Karpas-422 (cell line): ENCODE measurements at places on chromosomes 1 and 21. TPM values are rescaled to one million over a fixed set of nuclear protein-coding genes. Genes with fewer than 3 reads are reported as not detected.

GRCh38 chr1:210448297-210448892 lies 119.7 kb downstream of the HHAT start:
- peak; percentile 80 for DNase-seq

- no peak for DNase-seq
These were observed 13.3 kb downstream of the KIF26B start for GRCh38 chr1:245168086-245168485.

GRCh38 chr1:201376464-201377374 lies 761 bp downstream of the TNNT2 start:
- peak; percentile 73 for DNase-seq

DNA sequence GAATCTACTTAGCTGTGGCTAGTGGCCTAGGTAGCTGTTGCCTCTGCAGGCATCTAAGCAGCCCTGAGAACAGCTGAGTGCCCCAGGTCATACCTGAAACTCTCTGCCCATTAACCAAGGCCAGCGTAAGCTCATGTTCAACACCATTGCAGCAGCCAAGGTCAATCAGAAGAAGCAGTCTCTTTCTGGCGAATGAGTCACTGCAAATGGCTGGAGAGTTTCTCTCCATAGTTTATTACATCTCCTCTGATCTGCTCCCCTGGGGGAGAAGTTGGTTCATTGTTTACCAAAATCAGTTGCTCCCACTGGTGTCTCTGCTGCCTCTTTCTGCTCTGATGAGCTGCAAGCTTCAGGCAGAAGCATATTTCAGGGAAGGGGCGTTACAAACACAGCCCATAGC lies 6.9 kb upstream of the BCL9 start:
- DNase-seq: no peak

- peak; percentile 73 for DNase-seq
These were observed 190.1 kb downstream of the HLX start for GRCh38 chr1:221069178-221069903.

GRCh38 chr1:245648749-245649522 lies 494.2 kb downstream of the KIF26B start:
- DNase-seq: peak; percentile 76

DNA sequence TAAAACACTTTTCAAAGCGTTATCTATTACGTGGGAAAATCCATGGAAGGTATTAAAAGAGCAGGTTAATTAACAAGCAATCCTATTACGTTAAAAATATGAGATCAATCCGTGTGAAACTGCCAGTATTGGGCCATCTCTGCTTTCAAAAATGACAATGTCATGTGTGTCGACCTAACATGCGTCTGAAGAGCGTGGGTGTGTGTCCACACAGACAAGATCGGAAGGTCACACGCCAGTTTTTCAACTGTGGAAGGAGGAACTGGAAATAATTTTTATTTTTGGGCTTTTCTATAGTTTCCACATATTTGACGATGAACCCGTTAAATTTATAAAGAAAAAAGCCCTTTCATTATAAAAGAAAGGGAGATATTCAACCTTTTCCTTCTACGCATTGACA lies 17.6 kb upstream of the ALDH4A1 start:
- DNase-seq: no peak

- DNase-seq: no peak
These were observed 3.1 kb downstream of the PTGFRN start for GRCh38 chr1:116912846-116913245.

- no peak for DNase-seq
These were observed 190.2 kb upstream of the ADAMTS5 start for GRCh38 chr21:27157097-27157496.

DNA sequence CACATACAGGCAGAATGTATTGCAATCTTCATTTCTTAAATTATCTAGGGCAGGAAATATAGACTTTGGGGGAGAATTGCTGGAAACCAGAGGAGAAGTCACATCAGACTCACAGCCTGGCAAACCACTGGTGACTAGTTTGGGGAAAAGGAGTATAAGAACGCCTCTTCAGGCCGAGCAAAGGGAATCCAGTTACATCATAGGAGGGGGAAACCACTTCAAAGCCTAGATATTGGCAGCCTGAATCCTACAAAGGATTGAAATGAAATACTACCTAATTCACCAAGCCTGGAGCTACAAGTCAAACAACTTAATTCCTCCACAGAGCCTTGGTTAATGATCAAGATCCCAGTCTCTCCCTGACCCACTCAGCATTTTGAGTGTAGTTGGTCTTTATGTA lies 121.7 kb downstream of the SLC30A10 start:
- no peak for DNase-seq

DNA sequence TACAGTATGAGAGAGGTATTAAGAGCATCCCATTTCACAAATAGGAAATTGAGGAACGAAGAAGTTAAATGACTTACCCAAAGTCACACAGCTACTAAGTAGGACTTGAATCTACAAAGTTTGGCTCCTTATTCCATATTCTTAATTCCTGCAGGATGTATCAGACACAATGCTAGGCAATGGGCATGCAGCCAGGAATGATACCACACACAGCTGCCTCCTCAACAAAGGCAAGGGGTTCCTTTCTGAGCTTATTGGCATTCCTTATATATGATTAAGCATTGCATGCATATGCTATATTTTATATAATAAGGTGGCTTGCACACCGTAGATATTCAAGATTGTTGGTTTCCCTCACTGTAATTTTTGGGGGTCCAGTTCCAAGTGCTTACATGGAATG lies 34.2 kb upstream of the JUN start:
- no peak for DNase-seq

DNA sequence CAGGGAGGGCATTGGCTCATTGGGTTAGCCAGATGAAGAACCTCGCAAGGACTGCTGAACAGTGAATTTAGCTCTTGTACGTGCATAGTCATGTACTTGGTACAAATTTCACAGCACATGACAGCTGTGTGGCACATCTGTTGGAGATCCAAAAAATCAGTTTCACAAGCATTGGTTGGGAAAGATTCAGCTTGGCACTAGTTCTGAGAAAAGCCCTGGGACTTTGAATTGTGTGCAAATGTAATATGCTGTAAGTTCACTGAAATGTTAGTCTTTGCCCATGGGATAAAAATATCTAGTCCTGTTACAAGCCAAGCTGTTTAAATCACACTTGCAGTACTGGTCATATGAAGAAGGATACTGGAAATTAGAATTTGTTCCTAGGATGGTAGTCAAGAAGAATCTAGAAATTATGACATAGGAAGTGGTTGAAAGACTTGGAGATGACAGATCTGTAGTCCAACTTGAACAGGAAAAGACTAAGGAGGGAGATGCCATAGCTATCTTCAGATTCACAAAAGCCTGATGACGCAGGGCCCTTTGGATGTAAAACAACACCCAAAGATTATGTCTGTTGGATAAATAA lies 19.2 kb downstream of the LAMC2 start:
- no peak for DNase-seq

GRCh38 chr21:32459972-32460371 lies 47.5 kb downstream of the EVA1C start:
- DNase-seq: no peak

DNA sequence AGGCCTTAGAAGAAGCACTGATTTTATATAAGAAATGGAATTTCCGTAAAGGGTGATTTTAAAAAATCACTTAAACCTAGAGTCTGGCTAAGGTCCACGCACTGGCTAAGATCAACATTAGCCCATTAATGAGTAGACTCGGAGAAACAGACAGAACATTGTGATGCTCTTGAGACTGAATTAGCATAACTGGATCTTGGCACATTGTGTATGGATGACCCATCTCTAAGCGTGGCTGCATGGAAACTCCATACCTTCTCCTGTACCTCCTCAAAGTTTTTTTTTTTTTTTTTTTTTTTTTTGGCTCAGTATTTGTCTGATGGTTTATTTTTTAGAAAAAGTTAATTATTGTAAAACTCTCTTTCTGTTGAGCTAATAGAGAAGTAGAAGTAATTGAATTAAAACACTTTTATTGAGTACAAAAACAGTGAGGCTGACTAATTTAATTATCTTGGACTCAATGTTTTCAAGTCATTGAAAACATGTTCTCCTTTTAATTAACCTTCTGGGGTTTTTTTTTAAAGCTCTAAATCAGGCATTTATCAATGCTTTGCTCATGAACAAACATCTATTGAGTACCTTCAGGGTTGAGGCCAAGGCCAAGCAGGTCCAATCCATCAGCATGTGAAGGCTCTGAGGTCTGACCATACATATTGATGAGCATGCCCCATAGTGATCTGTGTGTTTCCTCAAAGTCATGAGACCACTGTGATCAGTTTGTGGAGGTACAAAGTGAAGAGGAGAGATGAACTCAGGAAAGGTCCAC lies 74.0 kb downstream of the TLR5 start:
- no peak for DNase-seq

DNA sequence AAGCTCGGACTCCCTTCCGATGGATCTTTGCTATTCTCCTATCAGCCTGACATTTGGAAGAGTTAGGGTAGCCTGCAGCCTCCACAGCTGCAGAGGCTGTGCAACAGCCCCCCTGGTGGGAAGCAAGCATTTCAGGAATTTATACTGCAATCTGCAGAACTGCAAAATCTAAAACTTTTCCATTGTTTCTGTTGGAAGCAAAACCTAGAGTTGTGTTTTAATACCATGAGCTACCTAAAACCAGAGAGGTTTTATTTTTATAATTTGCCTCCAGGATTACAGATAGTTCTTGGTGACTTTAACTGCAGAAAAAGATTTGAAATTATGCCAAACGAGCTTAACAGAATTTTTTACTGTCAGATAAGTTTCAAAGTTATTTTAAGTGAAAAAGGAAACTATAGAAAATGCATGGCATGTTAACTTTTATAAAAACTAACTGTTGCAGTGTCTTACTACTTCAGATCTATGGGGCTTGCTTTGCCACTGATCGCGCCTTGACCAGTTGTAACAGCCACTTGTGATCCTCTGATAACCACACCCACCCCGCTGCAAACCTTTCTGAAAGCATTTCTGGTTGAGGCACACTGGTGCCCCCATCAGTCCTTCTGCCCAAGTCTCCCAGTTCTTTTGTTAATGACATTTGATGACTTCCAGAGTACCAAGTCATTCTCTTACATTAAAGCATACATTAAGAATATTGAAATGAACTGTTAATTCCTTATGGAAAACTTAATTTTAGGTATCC lies 64.8 kb downstream of the PRDM2 start:
- no peak for DNase-seq

DNA sequence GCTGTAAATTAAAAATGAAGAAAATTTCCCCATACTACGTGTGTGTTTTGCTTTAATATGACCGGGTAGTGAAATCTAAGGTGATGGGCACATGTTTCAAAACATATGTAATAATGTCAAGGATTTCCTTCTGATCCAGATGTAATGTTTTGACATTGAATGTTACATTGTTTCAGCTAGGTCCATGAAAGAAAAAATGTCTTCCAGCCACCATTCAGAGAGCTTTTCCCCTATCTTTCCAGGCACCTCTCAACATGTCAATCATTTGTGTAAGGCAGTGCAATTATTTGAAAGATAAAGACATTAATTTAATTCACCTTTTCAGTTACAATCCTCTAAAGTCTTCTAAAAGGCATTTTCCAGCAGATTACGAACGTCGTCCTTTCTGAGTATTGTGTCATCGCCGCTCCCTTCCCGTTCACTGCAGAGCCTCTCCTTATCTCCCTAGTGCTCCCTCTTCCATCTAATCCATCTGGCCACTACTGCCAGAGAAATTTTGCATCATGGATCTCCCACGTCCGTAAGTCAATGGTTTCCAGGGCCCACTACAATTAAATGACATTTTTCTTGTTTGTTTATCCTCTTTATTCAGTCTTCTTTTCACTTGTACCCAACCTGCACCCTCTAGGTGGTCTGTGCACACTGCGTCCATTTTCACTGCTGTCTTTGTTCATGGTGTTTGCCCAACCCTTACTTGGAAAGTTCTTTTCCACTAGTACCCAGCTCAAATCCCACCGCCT lies 1.3 kb upstream of the VAMP3 start:
- DNase-seq: no peak

GRCh38 chr1:223543560-223543959 lies 121.9 kb downstream of the CAPN8 start:
- no peak for DNase-seq

- no peak for DNase-seq
These were observed 56.2 kb upstream of the EDEM3 start for GRCh38 chr1:184810735-184811343.

DNA sequence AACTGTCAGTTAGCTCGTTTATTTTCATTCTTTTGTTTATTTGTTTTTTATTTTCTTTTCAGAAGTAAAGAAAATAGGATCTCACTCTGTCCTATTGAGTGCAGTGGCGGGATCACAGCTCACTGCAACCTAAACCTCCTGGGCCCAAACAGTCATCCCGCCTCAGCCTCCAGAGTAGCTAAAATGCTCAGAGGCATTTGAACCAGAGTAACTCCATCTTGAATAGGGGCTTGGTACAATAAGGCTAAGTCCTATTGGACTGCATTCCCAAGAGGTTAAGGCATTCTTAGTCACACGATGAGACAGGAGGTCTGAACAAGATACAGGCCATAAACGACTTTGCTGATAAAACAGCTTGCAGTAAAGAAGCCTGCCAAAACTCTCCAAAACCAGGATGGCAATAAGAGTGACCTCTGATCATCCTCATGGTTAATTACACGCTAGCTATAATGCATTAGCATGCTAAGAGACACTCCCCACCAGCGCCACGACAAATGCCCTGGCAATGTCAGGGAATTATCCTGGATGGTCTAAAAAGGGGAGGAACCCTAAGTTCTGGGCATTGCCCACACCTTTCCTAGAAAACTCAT lies 13.1 kb upstream of the COP1 start:
- DNase-seq: no peak

GRCh38 chr1:216285052-216285451 lies 138.2 kb downstream of the USH2A start:
- no peak for DNase-seq

The NMNAT2 gene
- total RNA-seq: not detected in 2 replicates

The MX1 gene
- total RNA-seq: 90.0 and 108 TPM in 2 replicates

The LCE1A gene
- not detected in 2 replicates for total RNA-seq

The CAMTA1 gene
- 80.5 and 118 TPM in 2 replicates for total RNA-seq

The DMRTA2 gene
- total RNA-seq: 0.04 TPM in 1 of 2 replicates, not detected in the other

The OR2T29 gene
- not detected in 2 replicates for total RNA-seq

The COL9A2 gene
- total RNA-seq: 7.9 and 28.2 TPM in 2 replicates

The PDC gene
- not detected in 2 replicates for total RNA-seq

The TMEM51 gene
- not detected in 2 replicates for total RNA-seq

The SLC16A4 gene
- total RNA-seq: 51.4 and 116 TPM in 2 replicates

The DRAXIN gene
- not detected in 2 replicates for total RNA-seq

The KRTAP12-2 gene
- not detected in 2 replicates for total RNA-seq

The ZNF669 gene
- 8.4 and 22.3 TPM in 2 replicates for total RNA-seq

The KRTAP19-3 gene
- total RNA-seq: not detected in 2 replicates

The RGS18 gene
- 20.8 and 47.3 TPM in 2 replicates for total RNA-seq

The P3H1 gene
- total RNA-seq: 18.1 and 49.1 TPM in 2 replicates

The KCNH1 gene
- total RNA-seq: not detected in 2 replicates
